ENCODE measurements at places on chromosomes 6 and 20. TPM values are rescaled to one million over a fixed set of nuclear protein-coding genes. Genes with fewer than 3 reads are reported as not detected.

- DNase-seq, result no peak
These were observed 10.6 kb downstream of the RPS10 start for GRCh38 chr6:34414999-34415858.

ABRACL gene
- 196 TPM for total RNA-seq

DNA sequence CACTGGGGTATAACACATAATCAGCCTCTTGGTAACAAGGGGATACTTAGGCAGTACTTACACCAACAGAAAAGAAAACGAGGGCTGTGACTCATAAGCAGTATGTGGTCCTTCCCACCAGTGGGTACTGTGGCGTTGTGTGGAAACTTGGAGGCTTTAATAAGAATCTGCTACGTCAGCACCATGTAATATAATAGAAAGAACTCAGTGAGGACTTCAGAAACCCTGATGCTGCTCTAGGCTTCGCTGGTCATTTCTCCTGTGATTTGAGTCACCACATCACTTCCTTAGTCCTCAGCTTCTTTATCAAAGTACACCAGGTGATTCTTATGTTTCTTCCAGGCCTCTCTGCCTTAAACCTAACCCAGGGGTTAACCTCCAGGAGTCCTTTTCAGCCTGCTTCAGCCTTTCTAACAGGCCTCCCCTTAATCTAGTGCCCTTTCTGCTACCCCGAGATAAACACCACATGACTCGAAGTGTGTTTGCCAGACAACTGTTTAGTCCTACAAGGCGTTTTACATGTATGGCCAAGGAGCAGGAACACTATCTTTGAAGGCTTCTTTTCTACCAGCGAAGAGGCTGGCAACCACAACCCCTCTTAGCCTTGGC is 68.5 kb downstream of the FYN start:
- peak; percentile 78 for DNase-seq

DNA sequence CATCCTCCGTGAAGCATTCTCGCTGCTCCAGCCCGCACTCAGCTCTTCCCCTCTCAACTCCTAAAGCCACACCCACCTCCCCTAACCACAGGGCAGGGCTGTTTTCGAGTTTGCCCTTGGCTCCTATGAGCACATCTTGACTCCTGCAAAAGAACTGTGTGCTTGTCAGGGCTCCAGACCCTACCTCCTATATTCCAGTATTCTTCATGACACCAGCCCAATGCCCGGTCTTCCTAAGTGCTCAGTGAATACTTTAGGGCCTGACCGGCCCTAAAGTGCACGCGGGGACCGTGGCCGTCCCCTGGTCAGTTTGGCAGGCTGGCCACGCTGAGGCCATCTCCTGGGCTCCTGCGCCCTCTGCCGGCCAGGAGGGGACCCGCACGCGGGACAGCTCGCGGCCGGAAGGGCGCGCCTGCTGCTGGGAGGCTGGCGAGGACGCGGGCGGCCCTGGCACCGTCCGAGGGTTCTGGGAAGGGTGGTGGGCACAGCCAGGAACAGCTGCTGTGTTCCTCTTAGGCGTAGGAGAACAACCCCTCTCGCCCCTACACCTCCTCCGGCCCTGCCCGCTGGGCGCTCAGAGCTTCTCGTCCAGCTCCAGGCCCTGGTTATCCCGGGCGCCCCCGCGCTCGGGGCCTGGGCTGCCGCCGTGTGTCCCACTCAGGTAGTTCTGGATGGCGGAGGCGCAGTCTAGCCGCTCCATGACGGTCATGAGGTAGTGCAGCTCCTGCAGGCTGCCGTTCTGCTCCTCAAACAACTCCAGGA is 11.0 kb downstream of the UNC5CL start:
- DNase-seq, result peak; percentile 83

C4B gene
- 3.0 TPM for total RNA-seq

- DNase-seq, result no peak
These were observed 38.5 kb upstream of the VSX1 start for GRCh38 chr20:25120457-25120856.

DNA sequence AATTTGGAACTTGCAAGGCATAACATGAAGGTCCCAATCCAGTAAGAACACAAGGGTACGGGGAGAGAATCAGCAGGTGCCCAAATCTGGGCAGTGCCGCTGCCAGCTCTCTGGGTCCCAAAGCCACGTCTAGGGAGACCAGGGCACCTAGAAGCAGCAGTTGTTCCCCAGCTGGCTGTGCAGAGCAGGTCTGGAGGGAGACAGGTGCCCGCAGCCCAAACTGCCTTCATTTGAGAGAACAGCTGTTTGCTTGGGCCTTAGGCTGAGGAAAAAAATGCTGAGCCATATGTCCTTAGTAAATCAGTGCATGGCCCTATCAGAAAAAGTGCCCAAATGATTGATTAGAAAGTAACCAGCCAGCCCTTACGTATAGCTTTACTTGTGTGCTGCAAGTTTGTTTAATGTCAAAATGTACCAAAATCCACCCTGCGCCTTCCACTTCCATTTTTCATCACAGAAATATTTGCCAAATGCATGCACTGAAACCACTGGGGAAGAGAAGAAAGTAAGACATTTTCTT is 9.1 kb upstream of the PRELID3B start:
- no peak for DNase-seq

WFDC6 gene
- not detected for total RNA-seq

- no peak for DNase-seq
These were observed 511.4 kb downstream of the DHX35 start for GRCh38 chr20:39473536-39473935.

DNA sequence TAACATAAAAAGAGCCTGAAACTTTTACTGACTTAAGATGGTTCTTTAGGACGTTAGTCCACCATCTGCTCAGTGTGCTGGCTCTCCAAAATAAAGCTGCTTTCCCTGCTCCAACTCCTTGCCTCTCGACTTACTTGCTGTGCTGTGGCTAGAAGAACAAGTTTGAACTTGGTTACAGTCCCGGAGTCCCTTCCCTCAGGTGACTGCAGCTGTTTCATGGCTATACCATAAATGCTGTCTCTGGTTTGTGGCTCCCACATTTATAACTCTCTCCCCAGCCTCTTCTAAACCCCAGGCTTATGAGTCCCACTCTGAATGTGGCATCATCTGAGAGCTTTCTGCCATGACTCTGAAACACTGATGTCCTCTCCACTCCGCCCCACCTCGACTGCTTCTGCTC is 306.4 kb upstream of the PRND start:
- no peak for DNase-seq

DNA sequence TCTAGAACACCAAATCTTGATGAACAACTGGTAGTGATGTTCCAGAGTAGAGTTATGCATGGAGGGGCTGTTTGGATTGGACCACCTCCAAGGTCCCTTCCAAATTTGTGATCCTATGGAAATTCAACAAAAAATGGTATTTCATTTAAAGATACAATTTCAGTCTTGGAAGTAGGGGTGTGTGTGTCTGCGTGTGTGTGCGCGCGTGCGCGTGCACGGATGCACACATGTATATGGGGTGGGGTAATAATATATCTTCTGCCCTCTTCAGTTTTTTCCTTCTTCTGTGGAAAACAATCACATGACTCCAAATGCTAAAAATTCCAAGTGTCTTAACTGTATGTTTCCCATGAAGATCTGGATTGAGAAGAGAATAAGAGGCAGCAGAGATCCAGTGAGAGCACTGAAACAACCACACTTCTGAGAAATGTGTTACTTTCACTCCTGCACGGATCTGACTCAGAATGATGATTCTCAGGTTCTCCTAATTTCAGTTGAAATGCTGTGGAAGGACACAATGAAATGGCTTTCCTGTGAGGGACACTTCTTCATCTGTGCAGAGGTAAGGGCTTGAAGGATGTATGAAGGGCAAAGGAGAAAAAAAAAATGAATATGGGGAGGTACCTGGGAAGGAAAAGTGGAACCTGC is 10.6 kb upstream of the IL17F start:
- no peak for DNase-seq

GRCh38 chr6:118892355-118892991 is 1.5 kb upstream of the ASF1A start:
- DNase-seq, result no peak

DNA sequence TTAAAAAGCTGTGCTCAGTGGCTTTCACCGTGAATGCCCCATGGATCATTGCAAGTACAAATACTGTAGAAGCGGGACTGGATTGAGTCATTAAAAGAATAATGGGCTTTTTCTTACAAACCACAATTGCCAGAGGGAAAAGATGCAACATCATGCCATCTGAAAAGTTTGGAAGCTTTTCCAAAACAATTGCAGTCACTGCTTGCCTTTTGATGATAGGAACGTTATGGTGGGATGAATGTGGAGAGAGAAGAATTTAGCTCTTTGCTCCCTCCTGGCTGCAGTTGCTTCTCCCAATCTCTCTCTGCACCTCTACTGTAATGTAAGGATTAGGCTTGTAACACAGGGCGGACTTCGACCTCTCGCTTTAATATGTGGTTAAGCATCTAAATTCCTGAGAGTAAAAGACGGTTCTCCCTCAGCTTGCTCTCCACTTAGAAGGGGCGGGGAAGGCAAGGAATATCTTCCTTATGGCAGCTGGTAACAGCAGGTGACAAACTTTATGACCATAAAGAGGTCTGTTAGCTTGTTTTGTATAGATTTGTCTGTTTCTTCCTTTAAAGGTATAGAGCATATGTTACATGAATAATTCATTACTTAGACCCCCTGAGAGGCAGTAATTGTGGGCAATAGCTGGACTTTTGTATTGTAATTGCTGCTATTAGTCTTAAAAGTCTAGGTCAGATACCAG is 376.1 kb downstream of the UTRN start:
- DNase-seq, result no peak

GRCh38 chr6:35070111-35070510 is 71.0 kb downstream of the TCP11 start:
- DNase-seq, result no peak

LZTS3 gene
- 1.6 TPM for total RNA-seq

KCNB1 gene
- not detected for total RNA-seq

GRCh38 chr6:152094992-152095592 is 287.6 kb downstream of the ESR1 start:
- DNase-seq, result no peak

C20orf204 gene
- total RNA-seq, result 2.5 TPM

DNA sequence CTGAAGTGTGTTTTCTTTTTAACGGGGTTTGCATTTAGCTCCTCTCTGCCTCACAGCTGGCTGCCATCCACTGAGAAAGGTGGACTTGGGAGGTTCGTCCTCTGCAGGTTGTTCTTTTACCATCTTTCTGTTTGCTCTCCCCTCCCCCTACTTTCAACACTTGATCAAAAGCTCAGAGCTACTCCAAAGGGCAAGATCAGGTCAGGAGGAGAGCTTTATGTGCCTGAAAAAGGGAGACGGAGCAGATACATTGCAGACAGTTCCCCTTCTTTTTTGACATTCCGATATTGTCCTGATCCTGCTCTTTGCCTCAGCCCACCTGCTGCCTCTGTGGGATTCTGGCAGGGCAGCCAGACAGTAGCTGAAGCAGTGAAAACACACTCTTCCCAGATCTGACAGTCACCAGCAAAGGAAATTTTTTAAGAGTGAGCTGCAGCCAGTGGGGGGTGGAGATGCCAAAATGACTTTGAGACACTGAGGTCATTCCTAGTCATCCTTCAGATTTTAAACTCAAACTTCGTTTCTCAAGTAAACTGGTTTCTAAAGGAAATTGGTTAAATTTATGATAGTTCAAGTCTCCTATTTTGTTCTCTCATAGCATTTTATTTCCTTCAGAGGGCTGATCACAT is 26.5 kb downstream of the SMLR1 start:
- no peak for DNase-seq

- DNase-seq, result no peak
These were observed 6.1 kb upstream of the PKIG start for GRCh38 chr20:44576297-44576696.

DNA sequence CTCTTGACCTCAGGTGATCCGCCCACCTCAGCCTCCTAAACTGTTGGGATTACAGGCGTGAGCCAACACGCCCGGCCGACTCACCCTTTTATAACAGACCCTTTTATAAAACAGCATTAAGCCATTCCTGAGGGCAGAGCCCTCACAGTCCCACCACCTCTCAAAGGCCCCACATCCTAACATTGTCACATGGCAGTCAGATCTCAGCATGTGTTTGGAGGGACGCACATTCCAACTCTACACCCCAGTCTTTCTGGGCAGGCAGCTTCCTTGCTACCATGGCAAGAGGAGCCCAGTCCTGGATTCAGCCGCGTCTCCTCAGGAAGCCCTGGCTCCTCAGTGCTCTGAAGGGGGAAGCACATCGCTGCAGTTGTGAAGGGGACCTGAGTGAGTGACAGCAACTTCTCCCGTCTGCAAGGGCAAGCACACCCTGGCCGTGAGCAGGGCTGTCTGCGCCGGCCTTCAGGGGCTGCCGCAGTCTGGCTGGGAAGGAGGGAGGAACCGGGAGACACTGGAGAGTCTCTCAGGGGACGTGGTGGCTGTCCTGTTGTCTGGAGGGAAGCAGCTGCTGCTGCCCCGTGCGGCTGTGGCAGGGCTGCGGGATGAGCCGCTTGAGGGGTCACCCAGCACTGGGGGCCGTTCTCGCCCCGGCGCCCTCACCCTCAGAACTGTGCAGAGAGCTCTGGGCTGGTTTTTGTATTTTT is 15.9 kb downstream of the OSBPL2 start:
- DNase-seq, result no peak

FRK gene
- total RNA-seq, result 0.08 TPM

GRCh38 chr6:14584450-14584849 is 466.9 kb downstream of the CD83 start:
- DNase-seq, result no peak

MCCD1 gene
- not detected for total RNA-seq

- no peak for DNase-seq
These were observed 155.5 kb downstream of the MRPL14 start for GRCh38 chr6:43971776-43972126.

DNA sequence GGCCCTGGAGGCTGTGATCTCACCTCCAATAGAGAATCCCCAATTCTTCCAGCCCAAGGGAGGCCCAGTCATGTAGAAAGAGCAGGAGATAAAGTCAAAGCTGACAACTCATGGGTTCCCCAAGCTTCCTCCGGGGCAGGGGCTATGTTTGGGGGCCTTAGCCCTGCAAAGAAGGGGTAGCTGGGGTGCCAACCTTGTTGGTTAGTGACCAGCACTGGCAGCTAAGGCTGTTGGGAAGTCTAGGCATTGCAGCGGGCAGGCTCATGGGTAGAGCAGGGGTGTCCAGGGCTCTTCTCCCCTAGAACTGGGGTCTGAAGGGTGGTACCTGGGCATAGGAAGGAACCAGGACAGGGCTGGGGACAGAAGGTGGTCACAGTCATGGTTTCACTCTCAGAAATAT is 36.4 kb downstream of the TGM2 start:
- DNase-seq, result no peak

GRCh38 chr20:19129976-19130612 is 82.3 kb upstream of the SLC24A3 start:
- DNase-seq, result no peak

DNA sequence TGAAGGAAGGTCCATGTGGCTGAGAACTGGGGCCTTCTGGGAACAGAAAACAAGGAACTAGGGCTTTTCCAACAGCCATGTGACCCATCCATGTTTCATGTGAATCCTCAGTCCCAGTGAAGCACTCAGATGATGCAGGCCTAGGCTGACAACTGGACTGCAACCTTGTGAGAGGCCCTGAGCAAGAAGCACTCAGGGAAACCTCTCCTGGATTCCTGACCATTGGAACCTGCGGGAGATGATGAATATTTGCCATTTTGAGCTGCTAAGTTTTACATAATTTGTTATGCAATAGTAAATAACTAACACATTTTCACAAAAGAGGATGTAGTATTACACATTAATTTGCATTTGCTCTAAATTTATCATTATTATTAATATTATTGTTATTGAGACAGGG is 38.4 kb upstream of the HLA-G start:
- no peak for DNase-seq

GRCh38 chr6:2775003-2775402 is 9.8 kb downstream of the WRNIP1 start:
- DNase-seq, result no peak

CD93 gene
- total RNA-seq, result 0.08 TPM

PGBD1 gene
- 3.4 TPM for total RNA-seq
